Right renal pelvis (tissue), 4 donors: ENCODE measurements at places on chromosomes 3 and 15. TPM values are rescaled to one million over a fixed set of nuclear protein-coding genes. Genes with fewer than 3 reads are reported as not detected.

Gene HDC
- polyA plus RNA-seq, result 0.61 TPM

Gene SLC24A5
- polyA plus RNA-seq, result 0.54 TPM

Gene ZPLD1
- 0.59 TPM for polyA plus RNA-seq

Gene NANOGP8
- polyA plus RNA-seq, result 0.29 TPM

Gene FAM174B
- 32.9 TPM for polyA plus RNA-seq

Gene SERP1
- polyA plus RNA-seq, result 131 TPM

DNA sequence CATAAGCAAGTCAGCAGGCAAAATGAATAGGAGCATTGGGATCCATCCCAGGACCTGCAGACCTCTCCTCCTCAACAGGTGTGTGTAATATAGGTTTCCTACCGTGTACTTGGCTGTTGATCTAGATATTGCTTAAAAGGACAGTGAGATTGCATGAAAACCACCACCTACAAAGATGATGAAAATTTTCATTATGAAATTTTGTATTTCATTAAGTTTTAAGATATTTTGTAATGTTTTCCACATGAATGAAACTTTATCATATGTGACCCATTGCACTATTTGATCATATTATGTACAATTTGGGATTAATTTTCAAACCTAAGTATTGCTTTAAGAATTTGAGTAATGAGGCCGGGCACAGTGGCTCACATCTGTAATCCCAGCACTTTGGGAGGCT, 94.3 kb upstream of the TRPM1 start:
- no peak for DNase-seq

DNA sequence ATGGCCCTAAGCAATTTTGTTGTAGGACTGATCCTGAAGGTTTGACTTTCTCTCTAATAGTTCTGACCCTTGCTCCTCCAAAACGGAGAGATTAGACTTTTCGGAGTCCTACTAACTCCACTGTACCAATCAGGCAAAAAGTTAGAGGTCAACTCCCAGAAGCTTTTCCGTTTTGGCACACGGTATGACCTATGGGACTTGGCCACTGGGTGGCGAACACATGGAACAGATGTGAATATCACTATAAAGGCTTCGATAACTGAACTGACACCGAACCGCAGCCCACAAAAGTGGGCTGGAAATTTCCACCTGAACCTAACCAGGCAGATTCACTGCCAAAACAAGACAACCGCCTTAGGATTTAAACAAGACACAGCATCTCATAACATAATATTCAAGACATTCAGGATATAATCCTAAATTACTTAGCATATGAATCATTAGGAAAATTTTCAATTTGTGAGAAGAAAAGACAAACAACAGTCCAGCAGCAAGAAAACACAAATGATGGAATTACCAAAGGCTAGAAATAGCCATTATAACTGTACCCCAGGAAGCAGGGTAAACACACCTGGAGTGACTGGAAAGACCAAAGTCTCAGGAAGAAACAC, 12.2 kb upstream of the TM2D3 start:
- DNase-seq, result no peak

DNA sequence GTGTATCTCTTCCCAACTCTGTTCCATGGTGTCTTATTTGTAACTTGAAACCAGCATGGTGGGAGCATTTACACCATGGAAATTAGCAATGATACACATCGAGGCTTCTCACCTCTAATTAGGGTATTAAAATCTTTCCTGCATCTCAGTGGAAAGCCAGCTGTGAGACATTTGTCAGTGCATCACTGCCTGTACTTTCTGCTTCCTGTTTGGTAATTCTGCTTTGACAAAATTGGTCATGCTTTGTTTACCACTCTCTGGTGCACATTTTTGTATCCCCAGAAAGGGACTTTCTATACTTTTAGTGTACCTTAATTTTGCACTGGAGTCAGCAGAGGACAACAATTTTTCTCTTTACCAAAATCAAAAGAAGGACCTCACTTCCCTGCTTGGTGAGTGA, 402.1 kb downstream of the PDCD6IP start:
- no peak for DNase-seq

GRCh38 chr15:97520689-97521088, 439.8 kb upstream of the ARRDC4 start:
- no peak for DNase-seq

DNA sequence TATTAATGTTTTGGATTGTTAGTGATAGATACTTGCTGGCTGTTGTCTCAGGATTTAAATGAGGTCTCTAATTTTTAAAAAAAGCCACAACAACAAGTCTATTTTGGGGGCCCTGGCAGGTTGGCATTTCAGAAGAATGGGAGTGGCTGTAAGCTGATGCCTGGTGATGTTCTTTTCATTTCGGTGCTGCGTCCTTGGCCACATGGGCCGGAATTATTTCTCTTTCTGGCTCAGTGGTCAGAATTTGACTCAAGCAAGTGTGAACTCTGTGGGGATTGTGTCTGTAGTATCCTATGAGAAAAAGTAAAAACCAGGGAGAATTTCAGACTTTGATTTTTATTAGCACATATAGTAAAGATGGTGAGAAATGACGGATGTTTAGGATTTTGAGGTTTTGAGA, 203.0 kb downstream of the AKAP13 start:
- DNase-seq, result no peak

- DNase-seq, result no peak
Observed at GRCh38 chr15:64474846-64475245, 14.5 kb downstream of the ZNF609 start.

DNA sequence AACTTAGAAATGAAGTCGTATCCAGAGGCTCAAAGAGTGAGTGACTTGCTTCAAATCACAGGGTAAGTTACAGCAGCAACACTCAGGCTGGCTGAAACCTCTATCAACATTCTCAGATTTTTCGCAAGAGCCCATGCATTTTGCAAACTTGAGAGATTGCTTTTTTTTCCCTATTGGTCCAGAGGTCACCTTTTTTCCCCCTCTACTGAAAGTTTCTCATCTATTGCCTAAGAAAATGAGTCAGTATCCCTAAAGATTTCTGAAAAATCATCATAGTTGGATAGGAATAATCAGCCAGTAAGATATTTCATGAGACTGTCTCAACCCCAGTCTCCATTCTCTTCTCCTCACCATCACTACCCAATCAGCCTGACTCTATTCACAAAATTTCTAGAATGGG, 410.6 kb downstream of the FOXP1 start:
- no peak for DNase-seq

GRCh38 chr3:194450341-194450740, 36.5 kb downstream of the ATP13A3 start:
- DNase-seq, result no peak

GRCh38 chr3:143331350-143331749, 211.8 kb downstream of the CHST2 start:
- no peak for DNase-seq

DNA sequence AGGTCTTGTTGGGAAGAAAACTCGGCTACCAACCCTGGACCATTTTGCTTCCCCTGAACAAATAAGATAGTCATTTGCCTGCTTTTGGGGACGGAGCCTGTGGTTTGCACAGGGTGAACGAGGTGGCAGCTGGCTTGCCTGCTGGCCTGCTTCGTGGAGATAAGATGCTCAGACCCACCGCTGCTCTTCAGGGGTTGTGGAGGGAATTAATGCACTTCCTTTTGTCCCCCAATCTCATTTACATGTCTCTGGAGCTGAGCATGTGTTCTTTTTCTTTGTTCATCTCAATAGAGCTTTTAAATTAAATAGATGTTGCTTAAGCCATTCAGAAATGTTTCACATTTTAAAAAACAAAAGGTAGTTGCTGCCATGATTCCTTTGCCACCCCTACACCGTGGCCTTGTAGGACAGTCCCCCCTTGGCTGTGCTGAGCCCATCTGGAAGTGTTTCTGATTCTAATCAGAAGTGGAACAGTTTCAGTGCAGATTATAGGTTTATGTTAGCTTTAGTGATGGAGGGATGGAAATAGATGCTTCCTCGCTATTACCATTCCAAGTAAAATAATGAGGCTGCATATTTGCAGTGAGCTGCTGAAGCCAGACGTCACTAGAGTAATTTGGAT, 25.6 kb downstream of the APBA2 start:
- DNase-seq, result no peak

DNA sequence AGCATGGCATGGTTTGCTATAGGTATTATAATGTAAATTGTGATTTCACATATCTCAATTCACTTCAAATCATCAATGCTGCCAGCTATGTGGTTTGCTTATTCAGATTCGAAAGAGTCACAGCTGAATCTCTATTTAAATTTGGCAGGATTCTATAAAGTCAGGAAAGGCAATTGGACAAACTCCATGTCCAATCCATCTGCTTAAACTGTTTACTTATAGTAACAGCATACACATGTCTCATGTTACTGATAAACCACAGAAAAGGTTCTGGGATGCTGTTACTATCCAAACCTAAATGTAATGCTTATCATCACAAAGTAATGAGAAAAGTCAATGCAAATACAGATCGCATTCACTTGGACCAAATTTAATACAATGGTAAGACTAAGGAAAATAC, 229.7 kb downstream of the ISL2 start:
- no peak for DNase-seq

- DNase-seq, result no peak
Observed at GRCh38 chr3:117990627-117991026, 1044.0 kb downstream of the IGSF11 start.

DNA sequence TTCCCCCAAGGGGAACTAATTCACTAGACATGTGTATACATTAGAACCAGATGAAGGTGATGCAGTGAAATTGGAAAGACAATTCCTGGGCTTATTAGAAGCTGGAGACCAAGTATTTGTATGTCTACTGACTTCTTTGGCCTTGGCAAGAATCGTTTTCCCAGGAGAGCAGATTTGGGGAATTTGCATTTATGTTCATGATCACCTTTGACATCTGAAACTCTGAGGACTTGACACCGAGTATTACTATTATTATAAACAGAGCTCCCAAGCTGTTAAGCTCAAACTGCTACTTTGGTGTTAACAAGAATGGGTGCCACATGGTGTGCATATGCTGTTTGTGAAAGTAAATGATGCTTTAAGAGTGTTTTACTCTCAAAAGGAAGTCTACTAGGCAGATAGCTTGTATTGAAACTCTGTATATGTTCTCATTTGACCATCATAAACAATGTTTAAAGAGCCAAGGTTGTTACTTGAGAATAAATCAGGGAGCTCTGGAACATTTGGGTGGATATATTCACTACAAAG, 519.8 kb upstream of the GOLIM4 start:
- no peak for DNase-seq

DNA sequence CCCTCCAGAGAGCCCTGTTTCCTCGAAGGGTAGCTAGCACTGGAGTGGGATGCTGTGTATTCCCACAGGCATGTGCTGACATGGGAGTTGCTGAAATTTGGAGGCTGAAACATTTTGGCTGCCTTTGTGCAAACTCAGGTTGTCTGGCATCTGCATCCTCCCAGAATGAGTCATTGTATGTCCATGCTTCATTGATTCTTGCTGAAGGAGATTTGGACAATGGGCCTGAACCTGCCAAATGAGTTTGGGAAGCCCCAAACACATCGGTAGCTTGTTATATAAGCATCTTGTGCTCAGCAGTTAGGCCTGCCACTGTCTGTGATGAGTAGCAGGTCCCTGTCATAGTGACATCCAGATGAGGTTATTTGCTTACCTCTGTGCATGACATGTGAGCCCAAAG, 160.0 kb downstream of the IL5RA start:
- no peak for DNase-seq

- DNase-seq, result no peak
Observed at GRCh38 chr3:155604126-155604525, 140.7 kb downstream of the PLCH1 start.

DNA sequence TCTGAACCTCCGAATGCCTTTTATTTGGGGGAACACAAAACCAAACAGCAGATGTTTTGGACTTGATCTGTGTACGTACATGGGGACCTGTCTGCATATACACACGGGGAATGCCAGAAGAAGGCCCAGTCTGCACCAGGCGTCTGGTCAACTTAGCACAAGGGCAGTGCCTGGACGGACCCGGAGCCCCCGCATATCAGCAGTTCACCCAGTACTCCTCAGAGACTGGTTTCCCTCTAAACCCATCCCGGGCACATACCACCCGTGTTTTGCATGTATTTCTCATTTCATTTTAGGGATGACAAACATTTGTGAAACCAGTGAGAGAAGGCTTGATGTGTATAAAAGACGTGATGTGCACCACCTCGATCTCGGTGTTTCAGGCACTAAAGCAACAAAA, 49.7 kb downstream of the KLHL25 start:
- no peak for DNase-seq

DNA sequence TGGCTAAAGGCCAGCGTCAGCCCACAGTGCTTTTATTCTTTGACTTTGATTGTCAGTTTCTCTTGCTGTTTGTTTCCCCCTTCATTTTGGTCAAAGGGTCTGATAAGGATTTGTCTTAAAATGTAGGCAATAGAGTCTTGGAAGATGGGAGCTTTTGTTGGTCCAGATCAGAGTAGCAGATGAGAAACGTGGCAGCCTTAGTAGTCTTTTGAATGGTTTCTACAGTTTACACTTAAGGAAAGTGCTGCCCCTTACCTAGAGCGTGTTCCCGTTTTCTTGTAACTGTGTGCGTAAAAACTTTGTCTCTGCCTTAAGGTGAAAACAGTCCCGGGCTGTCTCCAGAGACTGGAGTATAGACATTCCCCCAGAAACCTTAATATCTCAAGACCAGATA, 630 bp downstream of the LXN start:
- DNase-seq, result no peak

GRCh38 chr3:137219801-137220445, 262.1 kb downstream of the IL20RB start:
- DNase-seq, result no peak

DNA sequence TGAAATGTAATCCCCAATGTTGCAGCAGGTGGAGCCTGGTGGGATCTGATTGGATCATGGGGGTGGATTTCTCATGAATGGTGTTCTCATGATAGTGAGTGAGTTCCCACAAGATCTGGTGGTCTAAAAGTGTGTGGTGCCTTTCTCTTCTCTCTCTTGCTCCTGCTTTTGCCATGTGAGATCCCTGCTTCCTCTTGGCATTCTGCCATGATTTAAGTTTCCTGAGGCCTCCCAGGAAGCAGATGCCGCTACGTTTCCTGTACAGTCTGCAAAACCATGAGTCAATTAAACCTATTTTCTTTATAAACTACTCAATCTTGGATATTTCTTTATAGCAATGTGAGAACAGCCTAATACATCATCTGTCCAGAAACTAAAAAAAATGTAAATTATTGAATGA, 298.3 kb downstream of the MEX3B start:
- no peak for DNase-seq

DNA sequence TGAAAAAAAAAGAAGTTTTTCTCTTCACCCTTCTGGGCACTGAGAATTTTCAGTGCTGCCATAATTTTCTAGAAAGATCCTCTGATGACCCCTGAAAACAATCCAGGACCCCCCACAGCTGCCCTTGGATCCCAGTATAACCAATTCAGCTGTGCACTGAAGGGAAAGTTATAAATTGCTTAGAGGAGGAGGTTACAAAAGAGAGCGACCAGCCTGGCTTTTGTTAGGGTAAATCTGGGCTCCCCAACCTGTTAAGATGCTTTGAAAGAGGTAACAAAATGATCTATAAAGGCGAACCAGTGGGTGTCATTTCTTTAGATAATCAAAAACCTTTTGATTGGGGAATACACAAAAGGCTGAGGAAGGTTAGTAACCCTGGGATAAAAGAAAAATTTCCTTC, 407.9 kb upstream of the ATP11B start:
- DNase-seq, result no peak
